T-helper 2 cell (primary cell): ENCODE measurements at places on chromosomes 16 and 17.

DNA sequence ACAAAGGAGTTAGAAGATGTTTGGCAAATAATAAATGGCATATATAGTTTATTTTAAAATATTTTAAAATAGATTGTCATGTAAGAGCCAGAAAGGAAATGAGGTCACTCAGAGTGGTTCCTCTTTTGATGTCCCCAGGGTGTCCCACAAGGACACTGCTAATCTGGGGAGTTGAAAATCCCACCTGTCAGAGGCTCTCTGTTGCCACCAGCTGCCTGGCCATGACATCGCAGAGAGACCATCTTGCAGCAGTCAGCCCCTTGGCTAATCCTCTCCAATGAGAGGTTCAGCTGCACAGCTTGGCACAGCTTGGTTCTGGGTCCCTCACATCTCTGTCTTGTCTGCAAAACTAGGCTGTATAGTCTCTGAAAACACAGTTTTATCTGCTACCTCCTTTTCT is 11.0 kb upstream of the RBFOX1 start:
- DNase-seq: no peak

DNA sequence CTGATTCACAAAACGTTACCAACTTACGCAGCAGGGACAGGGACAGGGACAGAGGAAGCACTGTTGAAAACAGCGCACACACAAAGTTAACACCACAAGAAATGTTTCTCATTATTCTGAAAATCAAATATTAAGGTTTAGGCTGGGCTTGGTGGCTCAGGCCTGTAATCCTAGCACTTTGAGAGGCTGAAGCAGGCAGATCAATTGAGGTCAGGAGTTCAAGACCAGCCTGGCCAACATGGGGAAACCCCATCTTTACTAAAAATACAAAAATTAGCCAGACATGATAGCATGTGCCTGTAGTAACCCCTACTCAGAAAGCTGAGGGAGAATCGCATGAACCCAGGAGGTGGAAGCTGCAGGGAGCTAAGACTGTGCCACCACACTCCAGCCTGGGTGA is 4.2 kb downstream of the CYTH1 start:
- DNase-seq: no peak

GRCh38 chr16:12801511-12802042 is 2.1 kb downstream of the CPPED1 start:
- DNase-seq: no peak

DNA sequence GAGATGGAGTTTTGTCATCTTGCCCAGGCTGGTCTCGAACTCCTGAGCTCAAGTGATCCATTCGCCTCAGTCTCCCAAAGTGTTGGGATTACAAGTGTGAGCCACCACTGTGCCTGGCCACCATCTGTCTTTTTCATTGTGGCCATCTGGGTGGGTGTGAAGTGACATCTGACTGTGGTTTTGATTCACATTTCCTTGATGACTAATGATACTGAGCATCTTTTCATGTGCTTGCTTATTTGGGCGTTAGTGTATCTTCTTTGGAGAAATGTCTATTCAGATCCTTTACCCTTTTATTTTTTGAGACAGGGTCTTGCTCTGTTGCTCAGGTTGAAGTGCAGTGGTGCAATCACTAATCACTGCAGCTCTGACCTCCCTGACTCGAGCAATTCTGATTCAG is 53.9 kb upstream of the ERN1 start:
- no peak for DNase-seq

DNA sequence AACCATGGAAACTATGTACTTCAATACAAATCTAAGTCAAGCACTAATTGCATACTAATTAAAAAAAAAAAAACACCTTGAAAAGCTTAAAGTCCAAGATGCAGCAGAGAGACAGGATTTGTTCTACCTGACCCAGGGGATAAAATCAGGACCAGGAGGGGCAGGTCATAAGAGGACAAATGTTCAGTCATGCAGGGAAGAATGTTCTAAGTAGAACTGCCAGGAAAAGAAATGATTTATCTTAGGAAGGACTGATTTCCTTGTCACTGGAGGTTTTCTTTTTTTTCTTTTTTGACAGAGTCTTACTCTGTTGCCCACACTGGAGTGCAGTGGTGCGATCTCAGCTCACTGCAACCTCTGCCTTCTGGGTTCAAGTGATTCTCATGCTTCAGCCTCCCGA is 9.1 kb upstream of the GHDC start:
- DNase-seq: no peak
